8988T (cell line): ENCODE measurements at places on chromosomes 2 and 18.

DNA sequence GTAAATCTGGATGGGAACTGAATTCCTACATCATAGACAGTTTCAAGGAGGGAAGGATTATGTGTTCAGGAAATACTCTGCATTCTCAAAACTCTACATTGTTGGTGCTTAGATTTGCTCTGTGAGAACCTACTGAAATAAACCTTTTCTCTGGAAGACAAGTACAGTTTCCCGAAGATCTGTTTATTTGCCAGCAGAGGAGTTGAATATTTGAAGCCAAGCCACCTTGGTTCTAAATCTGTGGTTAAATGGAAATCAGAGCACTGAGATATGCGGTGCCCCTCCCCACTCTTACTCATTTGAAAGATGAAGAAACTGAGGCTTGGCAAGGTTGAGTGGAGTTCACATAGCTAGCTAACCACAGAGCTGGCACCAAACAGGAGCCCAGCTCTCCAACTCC lies 146.3 kb upstream of the CTAGE1 start:
- DNase-seq: no peak

- DNase-seq: no peak
Observed at GRCh38 chr2:240453461-240454105, 18.1 kb downstream of the GPC1 start.

DNA sequence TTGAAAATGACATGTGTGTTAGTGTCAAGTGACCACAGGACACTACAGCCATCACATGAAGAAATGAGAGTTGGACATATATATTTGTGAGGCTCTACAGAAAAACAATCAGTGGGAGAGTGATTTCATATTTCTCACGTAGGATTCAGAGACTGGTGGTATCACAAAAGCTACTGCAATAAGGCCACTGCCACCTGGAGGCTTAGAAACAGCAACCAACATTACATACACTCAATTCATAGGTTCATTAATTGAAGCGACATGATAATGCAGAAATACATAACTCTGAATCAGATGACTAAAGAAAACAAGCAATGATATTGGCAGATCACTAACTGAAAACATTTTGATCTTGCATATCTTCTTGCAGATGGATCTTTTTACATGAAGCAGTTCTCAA lies 248.1 kb upstream of the KLHL14 start:
- DNase-seq: no peak

- no peak for DNase-seq
Observed at GRCh38 chr2:174020026-174020425, 54.9 kb upstream of the SP3 start.

- DNase-seq: no peak
Observed at GRCh38 chr2:168738062-168738461, 64.4 kb upstream of the NOSTRIN start.
